ENCODE measurements at places on chromosomes 16 and 17.
A peak's percentile ranks its signal among the peaks of the same experiment; 100 is the strongest.

- DNase-seq, result no peak
These were observed 2.8 kb downstream of the RASD1 start for GRCh38 chr17:17493249-17493985.

GRCh38 chr16:67104845-67105244, 4.9 kb upstream of the PHAF1 start:
- DNase-seq, result no peak

- DNase-seq, result peak; percentile 8
These were observed at the start of gene SEZ6 for GRCh38 chr17:29005936-29006511. SEZ6 (minus strand) TSS chr17:29006033; CDS start chr17:29005869, 164 bp downstream.

GRCh38 chr16:85227084-85227945, 115.0 kb upstream of the CIBAR2 start:
- DNase-seq, result no peak
